Stimulated activated CD4-positive, alpha-beta T cell treated with anti-CD3 and anti-CD28 coated beads, Interleukin-4, amount 100 ng/mL, for 1 hour (primary cell): ENCODE measurements at places on chromosomes 3 and 15.

GRCh38 chr15:66749841-66750575, 48.0 kb downstream of the SMAD6 start:
- DNase-seq, result no peak

DNA sequence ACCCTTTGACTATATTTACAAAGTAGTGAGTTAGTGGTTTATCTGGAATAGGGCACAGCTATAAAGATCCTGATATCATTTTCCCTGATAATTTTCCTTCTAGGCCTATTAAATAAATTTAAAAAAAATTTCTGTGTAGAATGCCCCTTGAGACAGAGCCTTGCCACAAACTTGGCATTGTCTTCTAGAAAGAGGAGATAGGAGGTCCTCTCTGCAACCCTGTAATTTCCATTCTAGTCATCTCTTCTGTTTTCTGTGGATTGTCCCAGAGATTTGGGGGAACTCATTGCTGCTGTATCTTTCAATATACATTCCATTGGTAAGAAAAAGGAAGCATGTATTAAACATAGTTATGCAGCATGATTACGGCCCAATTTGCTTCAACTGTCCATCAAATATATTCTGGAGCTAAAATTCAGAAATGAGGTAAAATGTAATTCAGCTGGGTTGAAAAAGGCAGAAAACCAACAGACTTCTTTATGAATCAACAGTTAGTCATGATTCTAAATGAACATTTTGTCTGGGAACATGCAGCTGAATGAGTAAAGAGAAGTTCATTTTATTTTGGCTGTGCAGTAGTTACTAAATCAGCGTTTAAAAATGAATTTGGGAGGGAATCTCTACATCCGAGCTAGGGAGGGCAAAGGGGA, 401.1 kb downstream of the NAALADL2 start:
- no peak for DNase-seq

DNA sequence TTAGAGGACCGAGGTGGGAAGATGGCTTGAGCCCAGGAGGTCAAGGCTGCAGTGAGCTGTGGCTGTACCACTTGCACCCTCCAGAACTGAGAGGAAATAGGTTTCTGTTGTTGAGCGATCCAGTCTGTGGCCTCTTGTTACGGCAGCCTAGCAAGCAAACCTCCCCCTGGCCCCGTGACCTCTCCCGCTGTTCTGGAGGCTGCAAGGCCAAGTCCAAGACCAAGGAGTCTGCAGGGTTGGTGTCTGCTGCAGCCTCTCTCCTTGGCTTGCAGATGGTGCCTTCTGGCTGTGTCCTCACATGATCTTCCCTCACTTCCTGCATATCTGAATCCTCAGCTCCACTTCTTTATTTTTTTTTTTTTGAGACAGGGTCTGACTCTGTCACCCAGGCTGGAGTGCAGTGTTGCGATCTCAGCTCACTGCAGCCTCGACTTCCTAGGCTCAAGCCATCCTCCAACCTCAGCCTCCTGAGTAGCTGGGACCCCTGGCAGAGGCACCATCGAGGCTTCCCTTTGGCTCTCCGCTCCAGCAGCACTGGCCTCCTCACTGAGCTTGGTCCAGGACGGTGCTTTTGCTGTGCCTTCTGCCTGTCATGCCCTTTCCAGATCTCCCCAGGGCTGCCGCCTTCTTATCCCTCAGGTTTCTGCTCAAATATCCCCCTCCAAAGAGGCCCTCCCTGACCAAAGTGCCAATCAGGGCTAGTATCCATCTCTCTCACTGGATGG, 18.0 kb upstream of the PLXND1 start:
- DNase-seq, result no peak

DNA sequence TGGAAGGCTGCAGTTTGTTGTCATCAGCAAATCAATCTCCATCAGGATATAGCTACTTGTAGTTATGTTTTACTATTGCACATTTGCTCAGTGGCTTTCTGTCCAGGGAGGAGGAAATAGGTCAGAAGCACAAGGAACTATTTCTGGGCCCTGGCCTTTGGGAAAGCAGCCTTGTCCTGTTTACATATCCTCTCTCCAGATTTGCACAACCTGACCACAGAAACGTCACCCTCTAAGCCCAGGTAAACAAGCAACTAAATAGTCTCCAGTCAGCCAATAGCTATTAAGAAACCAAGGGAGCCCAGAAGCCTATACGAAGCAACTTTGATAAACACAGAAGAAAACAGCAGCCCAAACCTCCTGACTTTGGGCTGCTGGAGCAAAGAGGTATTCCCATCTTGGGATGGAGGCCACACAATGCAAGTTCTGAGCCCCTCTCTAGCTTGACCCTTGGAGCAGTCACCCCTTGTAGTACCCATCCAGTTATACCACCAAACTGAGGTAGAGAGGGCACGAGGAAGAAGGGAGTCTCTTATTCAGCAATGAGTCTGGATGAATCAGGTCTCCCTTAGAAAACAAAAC, 2.3 kb upstream of the FEM1B start:
- no peak for DNase-seq

GRCh38 chr3:44960387-44961026, 15.5 kb downstream of the ZDHHC3 start:
- DNase-seq, result no peak

DNA sequence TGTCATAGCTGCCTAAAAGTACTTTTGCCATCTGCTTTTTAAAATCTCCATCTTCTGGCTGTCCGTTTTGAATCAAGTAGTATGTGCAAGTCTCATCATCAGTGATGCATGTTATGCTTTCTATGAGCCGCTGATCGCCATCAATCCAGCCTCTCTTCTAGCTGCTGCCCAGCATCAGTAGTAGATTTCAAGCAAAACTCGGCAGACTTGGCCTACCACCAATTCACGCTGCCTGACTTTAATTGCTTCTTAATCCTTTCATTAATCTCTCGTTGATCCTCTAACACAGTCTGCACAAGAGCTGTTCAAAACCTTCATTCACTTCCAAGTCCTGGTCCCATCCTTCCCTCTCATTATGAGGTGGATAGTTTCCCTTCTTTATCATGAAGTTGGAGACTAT, 104.9 kb downstream of the NSUN3 start:
- DNase-seq, result no peak

GRCh38 chr15:26504009-26504408, 268.9 kb downstream of the GABRB3 start:
- no peak for DNase-seq

DNA sequence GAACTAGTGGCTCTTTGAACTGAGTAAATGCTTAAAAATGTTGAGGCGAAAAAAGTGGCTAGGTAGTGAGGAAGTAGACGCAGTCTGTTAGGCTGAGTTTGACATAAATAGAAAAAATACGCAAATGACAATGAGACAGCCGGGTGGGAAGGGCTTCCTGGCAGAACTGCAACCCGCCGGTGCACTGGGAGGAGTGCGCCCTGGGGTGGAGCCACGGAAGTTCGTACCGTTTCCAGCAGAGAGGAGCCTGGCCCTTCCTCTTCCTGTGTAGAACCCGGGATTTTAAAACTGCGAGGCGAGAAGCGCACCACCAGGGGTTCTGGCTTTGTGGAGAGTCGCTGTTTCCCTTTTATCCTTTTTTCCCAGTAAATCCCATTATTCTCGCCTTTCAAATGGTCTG, 602.6 kb downstream of the PYDC2 start:
- no peak for DNase-seq

GRCh38 chr15:89419370-89419984, 76.9 kb downstream of the RHCG start:
- DNase-seq, result peak; percentile 46

DNA sequence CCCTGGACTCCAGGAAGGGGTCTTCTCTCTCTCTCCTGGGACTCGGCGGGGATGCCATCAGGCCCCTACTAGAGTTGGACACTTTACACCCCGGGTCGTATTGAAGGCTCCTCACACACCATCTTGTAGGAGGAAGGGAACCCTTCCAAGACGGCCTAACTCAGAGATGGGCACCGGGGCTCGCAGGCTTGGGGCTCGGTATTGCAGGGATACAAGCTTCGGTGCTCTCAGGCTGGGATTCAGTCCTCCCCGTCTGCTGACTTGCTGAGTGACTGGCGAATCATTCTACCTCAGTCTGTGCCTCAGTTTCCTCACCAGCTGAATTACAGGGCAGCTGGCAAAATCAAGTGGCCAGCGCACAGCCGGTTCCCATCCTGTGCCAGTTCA, 419 bp upstream of the CALML4 start:
- DNase-seq, result no peak

- DNase-seq, result peak; percentile 57
These were observed 171.1 kb upstream of the ICE2 start for GRCh38 chr15:60649845-60650548.

- no peak for DNase-seq
These were observed 9.2 kb upstream of the CD200R1L start for GRCh38 chr3:112855883-112856282.

- DNase-seq, result no peak
These were observed 36.4 kb upstream of the ABHD2 start for GRCh38 chr15:89051875-89052274.
